ENCODE measurements at places on chromosomes 3 and 15. TPM values are rescaled to one million over a fixed set of nuclear protein-coding genes. Genes with fewer than 3 reads are reported as not detected.

The WWTR1 gene
- 24.8 TPM for total RNA-seq

GRCh38 chr3:38627956-38628355 lies 21.5 kb downstream of the SCN5A start:
- H3K27ac ChIP-seq, result no peak overlapping the region
- H3K4me3 ChIP-seq, result no peak overlapping the region
- H3K27me3 ChIP-seq, result no peaks in the 10 kb centered on the region
- H3K4me1 ChIP-seq, result peaks cover 6% of the 10 kb centered on the region
- DNase-seq, result peak; percentile 85

DNA sequence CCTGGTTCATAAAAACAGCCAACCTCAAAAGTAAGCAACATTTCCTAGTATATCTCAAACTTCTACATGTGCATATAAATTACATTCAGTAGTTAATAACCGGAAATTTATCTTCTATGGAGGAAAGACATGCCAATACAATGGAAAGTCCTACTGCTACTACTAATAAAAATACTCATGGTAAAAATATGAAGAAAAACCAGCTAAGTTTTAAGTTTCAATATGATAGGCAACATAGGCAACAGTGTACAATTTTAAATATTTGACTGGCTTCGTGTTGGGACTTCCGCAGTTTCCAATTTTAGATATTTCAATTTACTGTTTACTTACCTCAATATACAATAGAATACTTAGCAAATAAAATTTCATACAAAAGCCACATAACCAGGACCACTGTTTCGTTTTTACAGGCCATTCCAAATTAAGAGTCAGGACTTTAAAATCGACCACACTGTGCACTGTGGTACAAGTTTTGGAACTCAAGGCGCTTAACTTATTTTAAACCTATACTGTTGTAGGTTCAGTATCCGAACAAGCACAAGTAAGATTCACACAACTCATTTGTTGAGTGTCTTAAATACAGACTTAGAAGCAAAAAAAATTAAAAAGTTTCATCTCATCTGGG lies 2.9 kb downstream of the NAA50 start:
- no peaks in the 10 kb centered on the region for H3K4me1 ChIP-seq
- no peak for DNase-seq
- no peaks in the 10 kb centered on the region for H3K36me3 ChIP-seq
- H3K27me3 ChIP-seq, result no peaks in the 10 kb centered on the region

DNA sequence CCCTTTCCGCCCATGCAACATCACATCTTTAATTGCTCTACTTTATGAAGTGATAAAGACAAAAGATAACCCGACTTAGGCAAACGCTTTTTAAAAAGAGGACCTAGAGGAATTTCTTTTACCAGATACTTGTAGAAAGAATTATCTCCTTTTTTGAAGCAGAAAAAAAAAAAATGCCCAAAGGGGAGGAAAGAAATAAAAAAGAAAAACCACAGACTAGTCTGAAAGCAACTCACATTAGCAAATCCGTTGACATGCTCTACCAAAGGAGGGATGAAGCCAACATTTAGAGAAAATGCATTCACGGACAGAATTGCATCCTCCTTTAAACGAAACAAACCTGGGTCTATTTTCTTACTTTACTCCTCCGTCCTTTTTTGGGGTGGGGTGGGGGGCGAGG lies 213.6 kb downstream of the MEIS2 start:
- no peaks in the 10 kb centered on the region for H3K4me1 ChIP-seq
- peaks cover 73% of the 10 kb centered on the region for H3K27me3 ChIP-seq
- no peak overlapping the region for H3K4me3 ChIP-seq
- no peaks in the 10 kb centered on the region for H3K36me3 ChIP-seq
- no peak for DNase-seq

GRCh38 chr3:72829701-72830100 lies 18.5 kb downstream of the SHQ1 start:
- no peak for DNase-seq
- H3K4me1 ChIP-seq, result no peaks in the 10 kb centered on the region
- H3K27ac ChIP-seq, result no peak overlapping the region
- peaks cover 13% of the 10 kb centered on the region for H3K36me3 ChIP-seq
- H3K4me3 ChIP-seq, result no peak overlapping the region

- no peaks in the 10 kb centered on the region for H3K27me3 ChIP-seq
- no peak overlapping the region for H3K4me3 ChIP-seq
- peak; percentile 83 for DNase-seq
- no peak overlapping the region for H3K27ac ChIP-seq
These were observed 79.0 kb upstream of the DCLK3 start for GRCh38 chr3:36843065-36844051.

DNA sequence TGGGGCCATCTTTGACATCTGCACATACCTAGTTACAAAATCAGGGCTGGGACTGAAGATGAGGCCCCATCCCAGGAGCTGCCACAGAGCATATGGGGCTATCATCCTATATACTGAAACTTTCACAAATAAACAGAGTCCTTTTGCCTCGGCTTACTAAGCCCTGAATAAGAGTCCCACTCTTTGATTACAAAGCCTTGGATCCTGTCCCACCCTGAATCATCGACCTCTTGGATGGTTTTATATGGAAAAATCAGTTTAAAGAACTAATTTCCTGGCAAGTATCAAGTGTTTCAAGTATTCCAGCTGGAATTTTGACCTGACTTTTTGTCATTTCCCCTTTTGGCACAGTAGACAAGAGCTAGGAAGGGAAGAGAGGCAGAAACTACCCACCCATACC lies 331.3 kb upstream of the FRG2C start:
- no peaks in the 10 kb centered on the region for H3K36me3 ChIP-seq
- H3K4me3 ChIP-seq, result no peak overlapping the region
- no peak overlapping the region for H3K27ac ChIP-seq
- DNase-seq, result no peak

DNA sequence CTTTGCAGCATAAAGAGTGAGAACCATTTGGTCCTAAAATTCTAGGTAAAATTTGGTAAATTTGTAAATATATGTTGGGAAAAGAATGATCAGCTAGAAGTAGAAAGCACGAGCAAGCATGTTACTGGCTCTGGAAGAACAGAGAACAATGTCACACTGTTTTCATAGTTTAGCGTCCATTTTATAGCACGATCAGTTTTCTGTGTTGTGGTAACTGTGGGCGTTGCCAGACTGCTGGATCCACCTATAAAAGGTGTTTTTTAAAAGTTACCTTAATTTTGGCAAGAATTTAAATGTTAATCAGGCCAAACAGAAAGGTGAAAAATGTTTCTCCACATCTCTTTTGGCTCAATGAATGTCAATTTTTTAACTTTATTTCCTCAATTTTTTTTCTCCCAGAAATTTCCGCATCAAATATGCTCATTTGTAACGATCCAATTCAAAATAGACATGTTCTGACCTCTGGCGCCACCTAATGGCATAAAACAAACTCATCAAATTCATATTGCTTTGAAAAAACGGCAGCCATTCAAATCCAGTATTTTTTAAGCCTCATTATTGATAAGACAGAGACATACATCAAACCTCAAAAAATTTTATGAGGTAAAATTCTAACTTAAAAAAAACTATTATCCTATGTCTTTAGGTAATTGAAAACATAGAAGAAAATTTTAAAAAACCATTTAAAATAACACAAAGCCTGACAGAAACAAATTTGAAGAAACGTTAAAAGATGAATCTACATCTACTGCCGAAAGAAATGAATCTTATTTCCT lies 5.5 kb upstream of the GP5 start:
- DNase-seq, result no peak
- H3K36me3 ChIP-seq, result peaks cover 5% of the 10 kb centered on the region
- no peak overlapping the region for H3K4me3 ChIP-seq
- no peaks in the 10 kb centered on the region for H3K27me3 ChIP-seq
- no peak overlapping the region for H3K27ac ChIP-seq

- DNase-seq, result no peak
- H3K4me3 ChIP-seq, result no peak overlapping the region
- peaks cover 24% of the 10 kb centered on the region for H3K36me3 ChIP-seq
- no peaks in the 10 kb centered on the region for H3K27me3 ChIP-seq
- peaks cover 2% of the 10 kb centered on the region for H3K4me1 ChIP-seq
These were observed 14.1 kb downstream of the FXR1 start for GRCh38 chr3:180926526-180926925.

The COL6A5 gene
- 0.04 TPM for total RNA-seq

GRCh38 chr3:120798346-120798745 lies 55.8 kb downstream of the GTF2E1 start:
- H3K36me3 ChIP-seq, result no peaks in the 10 kb centered on the region
- H3K4me3 ChIP-seq, result no peak overlapping the region
- H3K4me1 ChIP-seq, result peaks cover 9% of the 10 kb centered on the region
- no peak overlapping the region for H3K27ac ChIP-seq
- no peak for DNase-seq
- H3K27me3 ChIP-seq, result no peaks in the 10 kb centered on the region

DNA sequence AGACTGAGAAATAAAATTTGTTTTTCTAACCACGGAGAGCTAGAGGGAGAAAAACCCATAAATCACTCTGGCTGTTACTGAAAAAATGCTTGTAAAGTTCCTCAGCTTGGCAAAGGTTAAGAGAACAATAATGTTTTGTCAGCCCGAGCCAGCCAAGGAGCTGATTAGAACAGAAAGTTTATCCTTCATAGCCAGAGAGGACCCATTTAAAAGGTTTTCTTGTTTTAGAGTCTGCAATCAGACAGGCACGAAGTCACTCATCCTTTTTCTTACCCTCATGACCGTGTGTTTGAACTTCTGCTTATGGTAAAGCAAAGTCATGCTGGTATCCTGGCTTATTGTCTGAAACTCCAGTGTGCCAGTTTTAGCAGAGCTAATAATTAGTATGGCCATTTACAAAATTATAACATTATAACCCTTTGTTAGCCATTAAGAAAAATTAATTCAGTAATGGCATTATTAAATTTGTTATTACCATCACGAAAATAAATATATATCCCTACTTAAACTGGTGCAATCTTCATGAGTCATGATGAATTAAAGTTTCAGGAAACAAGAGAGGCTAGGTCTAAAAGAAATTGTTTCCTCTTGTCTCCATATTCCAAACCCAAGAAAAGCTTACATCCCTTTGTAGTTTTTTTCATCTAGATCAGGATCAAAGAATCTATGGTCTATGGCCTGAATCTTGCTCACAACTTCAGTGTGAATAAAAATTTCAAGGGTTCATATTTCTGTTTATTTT lies 13.5 kb upstream of the STXBP5L start:
- DNase-seq, result no peak
- no peak overlapping the region for H3K27ac ChIP-seq
- H3K4me1 ChIP-seq, result no peaks in the 10 kb centered on the region
- H3K27me3 ChIP-seq, result no peaks in the 10 kb centered on the region

- H3K27ac ChIP-seq, result no peak overlapping the region
- H3K4me3 ChIP-seq, result no peak overlapping the region
- no peaks in the 10 kb centered on the region for H3K27me3 ChIP-seq
- H3K36me3 ChIP-seq, result no peaks in the 10 kb centered on the region
- H3K4me1 ChIP-seq, result no peaks in the 10 kb centered on the region
These were observed 31.2 kb upstream of the CCDC80 start for GRCh38 chr3:112671930-112672715.

- no peak overlapping the region for H3K27ac ChIP-seq
- peaks cover 23% of the 10 kb centered on the region for H3K36me3 ChIP-seq
- no peak overlapping the region for H3K4me3 ChIP-seq
- no peaks in the 10 kb centered on the region for H3K27me3 ChIP-seq
- no peaks in the 10 kb centered on the region for H3K4me1 ChIP-seq
- no peak for DNase-seq
These were observed 94.8 kb downstream of the FLNB start for GRCh38 chr3:58102976-58103451.

GRCh38 chr3:49754536-49754935 lies 30.8 kb upstream of the GMPPB start:
- H3K27me3 ChIP-seq, result no peaks in the 10 kb centered on the region
- DNase-seq, result no peak
- H3K4me1 ChIP-seq, result no peaks in the 10 kb centered on the region
- H3K4me3 ChIP-seq, result no peak overlapping the region

DNA sequence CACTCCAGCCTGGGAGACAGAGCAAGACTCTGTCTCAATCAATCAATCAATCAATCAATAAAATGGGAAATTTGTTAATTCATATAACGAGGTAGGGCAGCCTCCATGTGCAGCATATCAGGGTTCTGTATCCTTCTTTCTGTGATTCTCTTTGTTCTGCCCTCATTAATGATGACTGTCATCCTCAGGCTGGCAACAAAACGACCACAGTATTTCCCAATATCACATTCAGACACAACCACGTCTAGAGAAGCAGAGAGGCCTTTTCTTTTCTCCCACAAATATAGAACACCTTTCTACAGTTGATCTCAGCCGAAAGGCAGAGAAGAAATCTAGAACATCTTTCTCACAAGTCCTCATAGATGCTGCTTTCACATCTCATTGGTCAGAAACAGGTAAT lies 11.2 kb downstream of the CEP19 start:
- no peak overlapping the region for H3K27ac ChIP-seq
- H3K4me1 ChIP-seq, result no peaks in the 10 kb centered on the region
- H3K27me3 ChIP-seq, result no peaks in the 10 kb centered on the region
- no peaks in the 10 kb centered on the region for H3K36me3 ChIP-seq
- no peak for DNase-seq
- H3K4me3 ChIP-seq, result no peak overlapping the region

DNA sequence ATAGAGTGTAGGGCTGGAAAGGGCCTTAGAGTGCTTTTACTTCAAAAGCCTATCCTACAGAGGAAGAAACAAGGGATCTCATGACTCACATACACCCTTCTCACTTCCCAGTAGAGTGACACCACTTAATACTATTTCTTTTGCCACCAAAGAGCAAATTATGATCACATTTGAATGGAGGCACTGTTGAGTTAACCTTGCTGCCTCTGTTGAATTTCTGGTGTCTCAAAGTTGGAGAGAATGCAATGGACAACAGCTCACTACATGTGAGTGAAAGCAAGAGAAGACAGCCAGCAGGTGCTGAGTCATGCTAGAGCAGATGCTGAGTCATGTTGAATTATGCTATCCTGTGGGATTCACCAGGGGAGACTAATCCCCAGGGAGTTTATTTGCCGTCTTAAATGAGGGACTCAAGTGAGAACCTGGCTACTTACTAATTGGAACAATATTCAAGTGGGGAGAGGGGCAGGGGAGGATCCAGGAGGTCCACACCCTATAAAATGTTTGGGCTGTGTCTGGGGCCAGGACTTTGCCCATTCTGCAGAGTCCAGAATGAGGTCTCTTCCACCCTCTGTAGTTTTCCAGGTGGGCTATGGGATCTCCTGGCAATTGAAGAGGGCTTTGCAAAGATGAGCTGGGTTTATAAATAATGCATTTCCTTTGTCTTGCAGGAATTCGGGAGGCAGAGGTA lies 35.8 kb downstream of the ST8SIA2 start:
- no peaks in the 10 kb centered on the region for H3K36me3 ChIP-seq
- no peaks in the 10 kb centered on the region for H3K4me1 ChIP-seq
- no peak overlapping the region for H3K4me3 ChIP-seq
- no peaks in the 10 kb centered on the region for H3K27me3 ChIP-seq
- no peak overlapping the region for H3K27ac ChIP-seq
- no peak for DNase-seq

DNA sequence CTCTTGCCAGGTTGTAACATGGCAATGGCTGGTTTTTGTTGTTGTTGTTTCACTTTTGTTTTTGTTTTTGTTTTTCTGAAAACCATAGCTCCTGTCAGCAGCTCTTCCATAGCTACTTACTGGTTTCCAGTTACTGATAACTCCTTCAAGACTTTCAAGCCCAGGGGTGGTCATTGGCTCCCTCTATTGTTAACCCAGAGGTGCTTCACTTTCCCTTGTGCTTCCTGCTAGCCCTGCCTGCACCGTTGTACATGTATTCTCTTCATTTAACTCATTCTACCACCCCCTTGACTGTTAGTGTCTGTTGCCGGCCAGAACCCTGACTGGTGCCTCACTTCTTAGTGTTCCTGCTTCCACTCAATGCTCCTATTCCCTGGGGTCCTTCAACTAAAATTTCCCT lies 4.2 kb upstream of the TRAT1 start:
- peak; percentile 70 for DNase-seq
- no peaks in the 10 kb centered on the region for H3K4me1 ChIP-seq
- no peak overlapping the region for H3K27ac ChIP-seq
- H3K4me3 ChIP-seq, result no peak overlapping the region
